Putamen (tissue), 1 donor: ENCODE measurements at places on chromosomes 11 and 22.
A peak's percentile ranks its signal among the peaks of the same experiment; 100 is the strongest.

DNA sequence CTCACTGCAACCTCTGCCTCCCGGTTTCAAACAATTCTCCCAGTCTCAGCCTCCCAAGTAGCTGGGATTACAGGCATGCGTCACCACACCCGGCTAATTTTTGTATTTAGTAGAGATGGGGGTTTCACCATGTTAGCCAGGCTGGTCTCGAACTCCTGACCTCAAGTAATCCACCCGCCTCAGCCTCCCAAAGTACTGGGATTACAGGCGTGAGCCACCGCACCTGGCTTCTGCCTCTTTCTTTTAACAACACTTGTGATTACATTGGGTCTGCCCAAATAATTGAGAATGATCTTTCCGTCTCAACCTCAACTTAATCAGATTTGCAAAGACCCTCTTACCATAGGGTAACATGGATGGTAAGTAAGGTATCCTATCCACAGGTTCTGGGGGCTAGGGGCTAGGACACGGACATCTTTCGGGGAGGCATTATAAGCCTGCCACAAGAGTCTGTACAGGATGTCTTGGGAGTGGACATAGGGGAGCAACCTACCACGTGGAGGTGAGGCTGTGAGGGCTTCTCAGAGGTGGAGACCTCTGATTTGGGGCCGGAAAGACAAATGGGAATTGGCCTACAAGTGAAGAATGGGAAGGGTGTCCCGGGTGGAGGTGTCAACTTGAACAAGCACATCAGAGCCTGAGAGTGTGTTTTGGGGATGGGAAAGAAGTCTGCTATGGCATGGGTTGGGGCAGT lies 2.7 kb upstream of the CBX6 start:
- no peak for DNase-seq

DNA sequence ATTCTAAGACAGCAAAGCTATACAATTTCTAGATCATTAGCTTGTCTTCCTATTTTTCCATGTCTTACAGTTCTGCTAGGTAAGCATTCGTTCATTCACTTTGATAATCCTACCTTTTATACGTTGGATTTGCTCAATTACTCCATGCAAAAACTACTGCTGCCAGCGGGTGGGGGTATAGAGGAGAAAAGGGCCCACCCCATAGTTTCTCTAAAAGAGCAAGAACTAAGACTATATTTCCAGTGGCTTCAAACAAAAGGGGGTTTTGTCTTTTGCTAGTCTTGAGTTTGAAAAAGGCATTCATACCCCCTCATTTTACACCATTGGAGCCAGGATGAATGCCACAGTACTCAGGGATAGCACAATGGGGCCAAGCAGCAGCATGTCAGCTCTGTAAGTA lies 155.7 kb downstream of the WT1 start:
- no peak for DNase-seq

DNA sequence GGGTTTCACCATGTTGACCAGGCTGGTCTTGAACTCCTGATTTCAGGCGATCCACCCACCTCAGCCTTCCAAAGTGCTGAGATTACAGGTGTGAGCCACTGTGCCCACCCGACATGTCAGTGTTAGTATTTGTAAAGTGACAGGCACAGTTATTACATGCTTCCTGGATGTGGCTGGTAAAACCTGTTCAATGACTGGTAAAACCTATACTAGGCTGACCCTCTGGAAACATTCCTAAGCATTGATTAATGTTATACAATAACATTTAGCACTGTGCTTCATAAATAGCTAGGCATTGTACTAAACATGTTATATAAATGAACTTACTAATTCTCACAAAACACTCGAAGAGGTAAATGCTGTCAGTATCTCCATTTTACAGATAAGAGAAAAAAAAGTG lies 20.9 kb upstream of the JHY start:
- DNase-seq = no peak

DNA sequence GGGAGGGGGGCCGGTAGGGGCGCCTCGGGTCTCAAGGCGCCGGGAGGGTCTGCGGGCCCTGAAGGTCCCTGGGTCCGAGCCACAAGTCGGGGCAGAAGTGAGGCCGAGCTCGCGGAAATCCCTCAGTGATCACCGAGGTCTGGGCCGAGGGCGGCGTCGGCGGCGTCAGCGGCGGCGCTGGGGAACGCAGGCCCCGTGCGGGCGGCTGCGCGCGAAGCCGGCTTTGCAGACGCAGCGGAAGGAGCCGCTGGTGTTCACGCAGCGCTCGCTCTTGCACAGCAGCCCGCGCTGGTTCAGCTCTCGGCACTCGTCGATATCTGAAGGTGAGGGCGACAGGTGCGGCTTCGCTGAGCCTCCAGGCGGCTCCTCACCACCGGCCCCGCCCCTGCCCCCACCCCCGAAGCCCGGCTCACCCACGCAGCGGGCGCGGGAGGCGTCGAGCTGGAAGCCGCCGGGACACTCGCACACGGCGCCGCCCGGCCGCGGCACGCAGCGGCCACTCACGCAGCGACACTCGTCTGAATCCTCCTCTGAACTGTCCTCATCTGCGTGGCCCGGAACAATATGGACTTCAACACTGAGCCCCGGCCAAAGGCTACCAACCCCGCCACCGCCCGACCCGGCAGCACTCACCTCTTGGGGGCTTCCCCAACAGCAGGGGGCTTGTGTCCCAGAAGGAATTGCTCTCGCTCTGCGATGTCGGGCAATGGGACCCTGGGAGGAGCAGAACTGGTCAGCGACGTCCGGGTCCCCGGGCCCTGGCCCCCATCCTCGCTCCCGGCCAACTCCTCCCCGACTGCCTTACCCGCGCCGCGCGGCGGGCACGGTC lies 14.2 kb downstream of the SCYL1 start:
- DNase-seq = no peak

DNA sequence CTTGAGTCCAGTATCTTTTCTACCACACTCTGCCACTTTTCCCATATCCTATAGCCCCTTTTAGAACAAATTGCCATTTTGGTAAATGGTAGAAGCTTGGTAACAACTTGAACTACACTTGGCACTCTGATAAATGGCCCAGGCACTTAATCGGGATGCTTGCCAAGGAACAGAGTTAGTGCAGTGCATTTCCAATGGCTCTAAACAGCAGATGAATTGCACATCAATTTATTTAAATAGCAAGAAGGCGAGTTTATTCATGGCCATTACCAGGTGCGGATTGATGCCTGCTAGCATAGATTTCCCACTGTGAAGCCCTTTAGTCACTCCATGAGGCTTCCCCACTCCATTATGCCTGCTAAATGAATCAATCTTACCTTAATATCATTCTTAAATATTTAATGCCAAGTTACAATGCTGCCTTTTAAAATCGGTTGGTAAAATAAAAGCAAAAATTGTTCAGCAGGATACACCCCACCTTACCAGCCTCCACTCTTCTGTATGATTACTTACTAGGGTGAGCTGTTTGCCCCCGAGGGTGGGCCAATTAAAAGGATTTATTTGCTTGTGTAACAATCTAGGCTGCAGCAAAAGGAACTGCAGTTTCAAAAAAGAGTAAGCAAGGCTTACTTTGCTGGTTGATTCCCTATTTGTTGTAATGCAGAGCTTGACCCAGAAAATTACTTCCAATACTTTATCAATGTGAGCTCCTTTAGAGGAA lies 136.0 kb upstream of the ARHGAP42 start:
- DNase-seq = peak; percentile 13

- DNase-seq = no peak
Measured at GRCh38 chr22:19943082-19944026, 1.7 kb upstream of the TXNRD2 start.

GRCh38 chr22:21098099-21098671 lies 52.4 kb downstream of the LRRC74B start:
- no peak for DNase-seq

- no peak for DNase-seq
Measured at GRCh38 chr11:116065191-116065895, 561.1 kb upstream of the CADM1 start.

GRCh38 chr11:131601586-131601985 lies 231.2 kb downstream of the NTM start:
- DNase-seq = no peak

- DNase-seq = no peak
Measured at GRCh38 chr11:90919332-90919731, 696.5 kb upstream of the CHORDC1 start.

GRCh38 chr11:86514453-86514852 lies 139.8 kb downstream of the CCDC81 start:
- DNase-seq = no peak

GRCh38 chr22:39556970-39557841 lies 13.3 kb upstream of the CACNA1I start:
- DNase-seq = peak; percentile 36

DNA sequence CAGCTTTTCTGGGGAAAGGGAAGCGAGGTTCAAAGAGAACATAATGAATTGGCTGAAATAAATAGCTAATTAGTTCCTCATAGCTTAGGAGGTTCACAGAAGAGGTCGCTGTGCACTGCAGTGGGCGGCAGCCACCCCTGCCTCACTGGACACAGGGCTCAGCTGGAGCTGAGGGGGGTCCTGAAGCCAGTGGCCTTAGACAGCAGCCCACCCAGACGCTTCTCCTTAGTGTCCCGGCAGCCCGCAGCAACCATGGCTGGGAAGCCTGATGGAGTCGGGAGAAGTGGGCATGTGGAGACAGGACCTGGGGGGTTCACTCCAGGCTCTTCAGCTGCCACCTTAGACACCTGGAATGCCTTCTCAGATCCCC lies 75.4 kb downstream of the TRIM29 start:
- DNase-seq = no peak

DNA sequence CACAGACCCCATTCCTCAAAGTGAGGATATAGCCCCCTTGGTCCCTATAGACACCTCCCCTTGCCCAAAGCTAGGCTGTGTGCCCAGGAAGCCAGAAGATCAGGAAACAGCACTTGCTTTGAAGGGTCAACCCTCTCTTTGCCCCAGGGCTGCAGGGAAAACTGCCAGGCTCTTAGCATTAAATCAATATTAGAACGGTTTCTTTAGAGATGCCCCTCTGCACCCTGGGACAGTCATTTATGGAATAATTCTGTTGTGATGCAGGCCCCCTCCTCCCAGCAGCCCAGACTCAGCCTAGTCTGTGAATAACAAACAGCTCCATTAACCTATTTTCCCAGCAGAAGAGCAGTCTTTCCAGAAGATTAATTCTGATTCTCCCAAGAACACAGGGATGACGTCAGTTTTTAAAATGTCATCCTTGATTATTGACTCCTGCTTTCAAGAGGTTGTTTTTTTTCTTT lies 11.6 kb upstream of the CAPN5 start:
- DNase-seq = no peak

DNA sequence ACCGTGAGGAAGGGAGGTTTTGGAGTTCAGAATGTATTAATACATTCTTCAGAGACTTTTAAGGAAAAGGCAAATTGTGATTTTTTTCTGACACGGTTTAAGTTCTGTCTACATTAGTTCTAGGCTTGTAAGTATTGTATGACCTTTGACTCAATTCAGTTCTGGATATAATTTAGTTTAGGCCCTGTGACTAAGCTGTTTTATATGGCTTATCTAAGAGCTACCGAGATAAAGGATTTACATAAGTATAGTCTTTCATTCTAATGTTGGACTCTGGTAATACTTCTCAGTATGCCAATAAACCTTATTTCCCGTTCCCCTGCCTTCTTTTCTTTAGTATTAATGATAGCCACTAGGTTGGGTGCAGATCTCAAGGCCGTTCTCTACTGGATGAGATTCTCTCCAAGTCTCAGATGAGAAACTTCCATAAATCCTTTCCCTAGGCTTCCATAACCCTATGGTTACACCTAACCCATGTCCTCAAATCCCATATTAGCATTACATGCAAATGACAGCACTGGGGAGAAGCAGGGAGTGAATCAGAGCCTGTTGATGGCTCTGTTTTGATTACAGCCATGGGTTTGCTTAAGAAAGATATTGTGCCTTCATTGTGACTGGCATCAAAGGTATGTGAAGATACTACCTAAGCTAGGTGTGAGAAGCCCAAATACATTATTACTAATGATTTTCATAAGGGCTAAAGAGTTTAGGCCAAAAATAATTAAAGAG lies 38.7 kb downstream of the BARX2 start:
- no peak for DNase-seq

GRCh38 chr11:118620529-118621070 lies 13.2 kb downstream of the PHLDB1 start:
- DNase-seq = no peak

DNA sequence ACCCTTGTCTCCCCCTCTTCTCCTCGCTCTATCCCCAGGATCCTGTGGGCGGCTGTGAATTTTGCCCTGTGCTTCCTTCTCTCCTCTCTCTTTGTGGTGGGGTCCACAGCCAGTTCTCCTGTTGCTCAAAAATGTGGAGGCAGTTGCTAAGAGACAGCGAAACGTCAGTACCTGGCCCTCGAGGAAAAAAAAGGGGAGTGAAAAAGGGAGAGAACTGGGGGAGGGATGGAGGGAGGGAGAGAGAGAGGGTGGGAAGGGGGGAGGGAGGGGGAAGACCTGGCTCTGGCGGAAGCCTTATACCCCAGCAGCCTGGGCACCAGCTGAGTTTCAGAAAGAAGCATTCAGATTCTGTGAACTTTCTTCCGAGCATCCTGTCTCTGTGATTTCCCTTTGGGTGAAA lies 2.1 kb upstream of the LRRC55 start:
- DNase-seq = no peak

DNA sequence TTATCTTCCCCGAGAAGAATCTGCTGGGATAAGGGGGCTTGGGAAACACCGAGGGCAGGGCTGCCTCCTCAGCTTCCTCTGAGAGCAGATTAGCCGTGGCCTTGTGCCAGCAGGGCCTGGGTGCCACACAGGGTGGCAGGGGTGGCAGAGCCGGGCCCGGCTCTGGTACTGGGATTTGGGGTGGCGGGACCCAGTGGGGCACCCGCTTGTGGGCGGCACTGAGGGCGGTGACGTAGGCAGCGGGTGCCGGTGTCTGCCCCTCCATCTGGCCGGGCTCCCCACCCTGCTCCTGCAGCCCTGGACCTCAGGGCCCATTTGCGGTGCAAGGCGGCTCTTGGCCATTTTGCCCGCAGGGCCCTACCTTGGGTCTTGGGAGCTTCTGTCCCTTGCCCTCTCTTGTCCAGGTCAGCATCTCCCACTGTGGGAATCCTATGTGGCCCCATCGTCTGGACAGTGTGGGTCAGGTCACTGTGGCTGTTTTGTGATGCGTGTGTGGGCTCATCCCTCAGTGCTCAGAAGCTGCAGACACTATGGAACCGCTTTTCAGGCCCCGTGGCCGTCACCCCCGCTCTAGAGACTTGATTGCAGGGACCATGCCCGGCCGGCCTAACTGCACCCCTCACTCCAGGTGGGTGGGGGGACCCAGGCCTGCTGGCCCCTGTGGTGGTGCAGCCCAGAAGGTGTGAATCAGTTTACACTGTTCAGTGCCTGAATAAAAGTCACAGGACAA lies 29.7 kb upstream of the KRTAP5-6 start:
- no peak for DNase-seq

- DNase-seq = no peak
Measured at GRCh38 chr11:112795911-112796649, 165.1 kb upstream of the NCAM1 start.

- no peak for DNase-seq
Measured at GRCh38 chr11:93904716-93905115, 54.3 kb upstream of the VSTM5 start.
